ENCODE measurements at places on chromosomes 12 and 14.

DNA sequence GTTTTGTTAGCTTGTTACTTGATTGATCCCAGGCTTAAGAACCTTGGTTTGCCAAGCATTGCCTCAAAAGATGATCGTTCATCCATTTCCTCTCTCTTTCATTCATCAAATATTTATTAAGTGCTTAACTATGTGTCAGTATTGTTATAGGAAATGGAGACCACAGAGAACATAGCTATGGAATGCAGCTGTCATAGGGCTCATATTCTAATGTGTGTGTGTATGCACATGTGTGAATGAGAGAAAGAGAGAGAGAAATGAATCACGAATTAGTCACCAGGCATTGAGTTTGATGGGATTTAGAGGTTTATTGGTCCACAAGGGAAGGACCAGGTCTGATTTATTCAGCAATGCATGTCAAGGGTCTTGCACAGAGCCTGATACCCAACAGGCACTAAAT lies 71.0 kb upstream of the FBXO21 start:
- no peak for DNase-seq

DNA sequence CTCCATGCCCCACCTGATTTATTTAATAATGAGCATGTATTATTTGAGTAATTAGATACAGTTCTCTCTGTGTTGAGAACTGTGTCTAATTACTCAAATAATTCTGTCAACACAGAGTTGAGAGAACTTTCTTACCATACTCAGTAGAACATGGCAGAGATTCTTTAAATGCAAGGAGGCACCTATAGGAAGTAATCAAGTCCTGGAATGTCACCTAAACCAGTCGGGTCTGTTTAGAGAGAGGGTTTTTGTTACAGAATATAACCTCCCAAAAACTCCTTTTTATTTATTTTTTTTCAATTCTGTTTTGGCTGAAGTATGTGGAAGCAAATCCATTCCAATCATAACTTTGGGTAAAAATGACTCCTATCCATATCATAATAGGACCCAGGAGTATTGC lies 37.5 kb upstream of the CIT start:
- no peak for DNase-seq

- DNase-seq: no peak
Observed at GRCh38 chr14:20675669-20676068, 8.7 kb upstream of the RNASE4 start.

DNA sequence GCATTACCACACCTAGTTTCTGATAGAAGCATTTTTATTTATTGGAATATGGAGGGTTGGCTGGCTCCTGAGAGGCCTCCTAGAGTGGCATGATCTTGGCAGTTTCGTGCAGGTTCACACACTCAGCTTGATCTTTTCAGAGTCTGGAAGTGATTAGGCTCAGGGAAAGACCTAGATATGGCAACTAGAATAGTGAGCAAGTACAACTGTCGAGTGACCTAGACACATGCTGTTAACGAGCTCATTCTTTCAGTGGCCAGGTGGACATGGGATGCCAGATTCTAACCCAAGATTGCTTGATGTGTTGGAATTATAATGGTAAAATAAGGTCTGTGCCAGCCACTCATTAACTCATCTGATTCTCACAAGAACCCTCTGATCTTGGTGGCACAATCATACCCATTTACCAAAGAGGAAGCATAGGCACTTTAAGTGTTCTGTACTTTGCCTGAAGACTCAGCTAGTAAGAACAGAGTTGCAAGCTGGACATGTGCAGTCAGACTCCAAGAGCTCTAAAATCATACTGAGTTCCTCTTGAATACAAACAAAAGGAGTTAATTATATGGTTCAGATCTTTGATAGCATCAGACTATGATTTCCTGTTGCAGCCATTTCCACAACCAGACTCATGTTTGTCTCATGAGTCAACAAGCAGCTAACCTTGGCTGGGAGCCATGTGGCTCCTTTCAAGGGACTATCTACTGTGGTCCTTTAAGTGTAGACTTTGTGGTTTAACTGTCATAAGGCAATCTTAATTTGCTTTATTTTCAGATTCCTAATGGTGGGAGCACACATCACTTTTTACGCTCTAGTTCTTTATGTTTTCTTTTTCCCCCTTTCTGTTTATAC lies 144.2 kb downstream of the PLEKHA5 start:
- no peak for DNase-seq

DNA sequence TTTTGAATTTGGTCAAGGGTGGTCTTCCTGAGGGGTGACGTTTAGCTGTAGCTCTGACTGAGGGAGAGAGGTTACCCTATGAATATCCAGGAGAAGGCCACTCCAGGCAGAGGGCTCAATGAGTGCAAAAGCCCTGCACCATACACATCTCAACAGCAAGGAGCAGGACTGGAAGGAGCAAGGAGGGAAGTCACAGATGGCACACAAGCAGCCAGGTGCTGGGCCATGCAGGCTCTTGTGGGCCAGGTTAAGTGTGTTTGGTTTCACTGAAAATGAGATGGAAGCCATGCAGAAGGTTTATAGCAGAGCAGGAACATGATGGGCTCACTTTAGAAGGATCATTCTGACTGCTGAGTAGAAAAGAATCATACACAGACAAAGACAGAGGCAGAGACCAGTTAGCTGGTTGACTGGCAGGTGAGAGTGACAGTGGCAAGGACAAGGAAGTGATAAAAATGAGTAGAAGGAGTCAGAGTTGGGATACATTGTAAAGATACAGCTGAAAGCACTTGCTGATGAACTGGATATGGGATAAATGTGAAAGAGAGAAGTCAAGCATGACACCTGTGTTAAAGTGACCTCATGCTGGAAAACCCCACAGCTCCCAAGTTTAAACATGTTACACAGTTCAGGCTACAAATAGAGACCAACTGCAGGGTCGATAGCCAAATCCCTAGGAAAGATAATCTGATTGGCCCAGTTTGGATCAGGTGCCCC lies 81.2 kb downstream of the PRKD1 start:
- no peak for DNase-seq

DNA sequence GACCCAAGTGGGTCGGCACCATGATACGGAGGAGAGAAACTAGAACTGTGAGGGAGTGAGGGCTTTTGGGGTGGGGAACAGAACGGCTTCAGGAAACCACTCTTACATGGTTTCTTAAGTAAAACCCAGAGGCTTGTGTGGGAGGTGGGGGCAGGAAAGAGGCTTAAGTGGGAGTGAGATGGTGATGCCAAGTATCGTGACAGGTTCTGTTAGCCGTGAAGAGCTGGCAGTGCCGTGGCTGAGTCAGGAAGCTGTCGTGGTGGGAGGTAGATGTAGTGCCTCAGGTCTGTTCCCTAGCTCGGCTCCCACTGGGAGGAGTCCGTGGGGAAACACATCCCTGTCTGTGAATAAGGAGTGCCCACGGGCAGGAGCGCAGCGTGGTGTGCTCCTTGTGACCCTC lies 185.8 kb upstream of the FKBP4 start:
- no peak for DNase-seq

- DNase-seq: no peak
Observed at GRCh38 chr12:95742586-95742985, 48.0 kb downstream of the NTN4 start.

DNA sequence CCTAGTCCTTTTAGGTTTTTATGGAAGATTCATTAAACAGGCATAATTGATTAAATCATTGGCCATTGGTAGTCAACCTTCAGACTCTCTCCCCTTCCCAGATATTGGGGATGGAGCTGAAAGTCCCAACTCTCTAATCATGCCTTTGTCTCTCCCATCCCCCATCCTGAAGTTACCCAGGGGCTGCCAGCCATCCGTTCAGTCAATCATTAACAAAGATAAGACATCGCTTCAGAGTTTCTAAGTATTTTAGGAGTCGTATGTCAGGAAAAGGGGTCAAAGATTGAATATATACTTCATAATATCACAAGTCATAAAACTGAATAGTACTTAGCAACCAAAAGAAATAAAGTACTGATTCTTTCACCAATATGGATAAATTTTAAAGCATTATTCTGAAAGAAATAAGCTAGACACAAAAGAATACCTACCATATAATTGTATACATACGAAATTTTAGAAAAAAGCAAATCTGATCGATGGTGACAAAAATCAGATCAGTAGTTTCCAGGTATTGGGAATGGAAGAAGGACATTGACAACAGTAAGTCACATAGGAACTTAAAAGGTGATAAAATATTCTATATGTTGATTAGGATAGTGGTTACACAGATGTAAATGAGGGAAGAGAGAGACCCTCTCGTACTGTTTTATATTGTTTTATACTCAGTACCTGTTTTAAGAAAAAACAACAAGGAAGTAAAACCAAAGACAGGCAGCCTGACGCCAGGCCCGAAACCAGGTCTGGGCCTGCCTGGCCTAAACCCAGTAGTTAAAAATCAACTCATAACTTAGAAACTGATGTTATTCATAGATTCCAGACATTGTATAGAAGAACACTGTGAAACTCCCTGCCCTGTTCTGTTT lies 414.4 kb downstream of the DAD1 start:
- no peak for DNase-seq

DNA sequence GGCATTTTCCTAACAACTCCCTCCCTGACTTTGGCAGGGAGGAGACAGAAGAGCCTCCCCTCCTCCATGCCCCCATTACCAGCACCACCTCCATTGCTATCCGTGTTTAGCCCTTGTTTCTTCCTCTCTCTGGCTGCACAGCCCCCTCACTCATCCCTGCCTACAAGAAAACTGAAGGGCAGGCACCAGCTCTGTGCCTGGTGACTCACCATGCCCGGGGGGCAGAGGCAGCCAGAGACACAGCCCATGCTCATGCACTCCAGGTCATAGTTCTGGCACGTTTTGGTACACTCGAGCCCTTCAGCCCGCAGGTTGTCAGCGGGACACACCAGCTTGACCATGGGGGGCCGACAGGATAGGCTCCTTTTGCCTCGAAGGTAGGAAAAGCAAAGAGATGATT lies 80.4 kb downstream of the VWF start:
- DNase-seq: no peak

GRCh38 chr12:15682826-15683225 lies 106.4 kb downstream of the EPS8 start:
- no peak for DNase-seq

- DNase-seq: no peak
Observed at GRCh38 chr12:94973221-94973620, 30.3 kb downstream of the NDUFA12 start.

DNA sequence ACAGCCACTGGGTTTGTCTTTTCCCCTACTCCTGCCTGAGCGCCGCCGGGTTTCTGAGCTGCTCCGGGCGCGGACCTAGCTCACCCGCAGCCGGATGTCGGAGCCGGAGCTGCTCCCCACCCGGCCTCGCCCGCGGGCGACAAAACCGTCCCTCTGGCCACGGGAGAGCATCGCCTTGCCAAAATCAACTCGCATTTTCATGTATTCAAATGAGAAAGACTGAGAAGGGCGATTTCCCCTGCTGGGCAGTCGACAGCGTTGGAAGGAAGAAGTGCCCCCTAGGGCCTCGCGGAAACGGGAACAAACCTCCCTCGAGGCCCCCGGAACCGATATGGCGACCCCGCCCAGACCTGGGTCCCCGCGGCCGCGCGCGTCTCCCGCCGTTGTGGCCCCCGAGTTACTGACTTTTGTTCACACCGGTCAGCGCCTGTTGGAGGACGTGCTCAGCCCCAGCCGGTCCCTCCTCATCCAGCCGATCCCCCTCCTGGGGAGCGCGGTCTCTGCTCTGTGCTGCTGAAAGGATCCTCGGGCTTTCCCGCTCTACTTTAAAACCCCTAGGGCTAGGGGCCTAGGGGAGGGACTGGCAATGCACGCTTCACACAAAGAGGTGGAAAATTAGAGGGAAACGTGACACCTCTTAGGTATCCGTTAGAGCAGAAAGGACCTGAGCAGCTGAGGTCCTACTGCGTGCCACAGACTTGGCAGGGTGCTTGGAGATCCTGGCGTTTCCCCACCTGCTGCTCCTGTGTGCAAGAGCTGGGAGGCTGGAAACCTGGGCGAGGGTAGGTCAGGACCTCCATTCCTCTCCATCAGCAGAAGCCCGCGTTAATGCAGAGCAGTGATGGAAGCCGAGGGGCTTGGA lies 4.3 kb downstream of the TTC6 start:
- DNase-seq: peak; percentile 95

GRCh38 chr12:71702590-71702989 lies 16.7 kb downstream of the TMEM19 start:
- DNase-seq: no peak

DNA sequence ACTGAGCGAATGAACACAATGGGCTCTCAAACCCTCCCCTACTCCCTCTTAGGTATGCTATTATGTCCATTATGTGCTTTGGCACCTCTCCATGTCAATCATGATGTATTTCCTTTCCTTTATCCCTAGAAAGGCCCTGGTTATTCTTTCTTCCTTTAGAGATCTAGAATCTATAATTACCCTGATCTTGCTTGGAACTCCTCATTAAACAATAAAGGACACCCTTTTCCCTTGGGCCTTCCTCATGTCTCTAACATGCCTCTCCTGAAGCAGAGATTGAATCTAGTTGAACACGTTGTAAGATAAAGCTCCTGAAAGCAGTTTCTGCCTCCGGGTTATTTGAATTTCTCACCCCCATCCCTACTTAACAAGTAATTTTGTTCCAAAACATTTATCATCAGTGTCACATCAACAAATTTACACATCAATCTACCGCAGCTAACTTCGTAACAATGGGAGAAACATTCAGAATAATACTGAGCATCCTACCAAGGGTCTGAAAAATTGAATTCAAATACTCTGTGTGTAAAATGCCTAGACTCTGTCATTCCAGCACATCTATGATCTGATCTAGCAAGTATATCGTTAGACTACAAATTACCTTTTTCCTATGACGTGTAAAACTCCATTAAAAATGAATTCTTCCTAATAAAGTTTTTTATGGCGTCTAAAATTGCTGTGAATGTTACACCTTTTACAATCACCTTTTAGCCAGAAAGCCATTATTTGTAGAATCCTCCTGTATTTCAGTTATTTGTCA lies 5.4 kb downstream of the USP44 start:
- no peak for DNase-seq

DNA sequence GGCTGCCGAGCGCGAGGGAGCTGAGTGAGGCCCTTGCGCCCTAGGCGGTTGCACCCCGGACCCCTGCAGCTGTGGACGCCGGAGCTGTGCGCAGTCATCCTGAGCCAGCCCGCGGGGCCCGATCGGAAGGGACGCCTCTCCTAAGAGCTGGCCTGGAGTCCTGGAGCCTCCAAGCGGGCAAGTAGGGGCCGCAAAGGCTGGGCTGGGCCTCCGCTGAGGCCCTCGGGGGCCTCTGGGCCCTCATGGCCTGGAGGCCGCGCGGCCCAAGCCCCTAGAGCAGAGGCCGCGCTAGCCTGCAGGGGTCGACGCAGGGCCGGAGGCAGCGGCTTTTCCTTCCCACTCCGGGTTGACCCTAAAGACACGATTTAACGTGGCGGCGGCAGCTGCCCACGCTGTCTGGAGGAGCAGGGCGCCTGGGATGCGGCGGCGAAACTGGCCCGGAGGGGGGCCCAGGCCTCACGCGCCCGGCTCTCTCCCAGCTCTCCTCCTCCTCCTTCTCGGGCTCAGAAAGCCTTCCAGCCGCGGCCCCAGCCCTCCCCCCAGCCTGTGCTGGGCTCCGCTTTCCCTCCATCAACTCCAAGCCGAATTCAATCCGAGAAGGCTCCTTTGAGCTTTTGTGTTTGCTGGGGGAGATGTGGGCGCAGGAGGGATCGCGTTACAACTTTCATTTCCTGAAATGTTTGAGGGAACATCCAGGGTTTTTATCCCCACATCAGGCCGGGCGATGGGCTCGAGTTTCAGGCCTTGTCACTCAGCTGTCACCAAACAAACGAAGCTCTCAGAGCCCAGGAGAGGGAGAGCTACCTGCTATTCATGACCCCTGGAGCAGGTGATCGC lies 11.6 kb downstream of the SIX1 start:
- DNase-seq: peak; percentile 69

Data from NCI-H526 (cell line).